ENCODE measurements at places on chromosomes 16 and 17.
A peak's percentile ranks its signal among the peaks of the same experiment; 100 is the strongest.

DNA sequence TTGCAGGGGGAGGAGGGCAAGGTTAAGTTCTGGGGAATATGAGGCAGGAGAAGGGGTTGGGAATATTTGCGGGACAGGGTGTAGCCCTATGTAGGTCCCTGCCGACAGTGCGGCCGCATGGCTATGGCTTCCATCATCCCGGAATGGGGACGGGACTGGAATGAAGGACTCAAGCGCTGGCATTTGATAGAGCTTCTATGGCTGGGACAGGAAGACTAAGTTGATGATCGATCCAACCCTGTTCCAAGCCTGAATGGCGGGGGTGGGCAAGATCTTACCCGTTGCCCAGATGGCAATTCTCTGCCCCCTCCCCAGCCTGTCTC is 47.1 kb downstream of the SRCIN1 start:
- DNase-seq: no peak

GRCh38 chr16:81650982-81651562 is 128.0 kb upstream of the PLCG2 start:
- DNase-seq: no peak

- no peak for DNase-seq
Observed at GRCh38 chr17:71011391-71011790, 842.1 kb downstream of the KCNJ2 start.

- DNase-seq: peak; percentile 86
Observed at GRCh38 chr17:77332981-77333685, 192.4 kb downstream of the SEC14L1 start.

GRCh38 chr17:81393684-81394376 is 1.4 kb upstream of the BAHCC1 start:
- peak; percentile 99 for DNase-seq

- no peak for DNase-seq
Observed at GRCh38 chr17:3039736-3040135, 23.7 kb downstream of the OR1D5 start.

- DNase-seq: no peak
Observed at GRCh38 chr17:9894231-9894630, 10.8 kb downstream of the RCVRN start.

GRCh38 chr17:78390241-78391050 is 12.0 kb downstream of the PGS1 start:
- peak; percentile 99 for DNase-seq

DNA sequence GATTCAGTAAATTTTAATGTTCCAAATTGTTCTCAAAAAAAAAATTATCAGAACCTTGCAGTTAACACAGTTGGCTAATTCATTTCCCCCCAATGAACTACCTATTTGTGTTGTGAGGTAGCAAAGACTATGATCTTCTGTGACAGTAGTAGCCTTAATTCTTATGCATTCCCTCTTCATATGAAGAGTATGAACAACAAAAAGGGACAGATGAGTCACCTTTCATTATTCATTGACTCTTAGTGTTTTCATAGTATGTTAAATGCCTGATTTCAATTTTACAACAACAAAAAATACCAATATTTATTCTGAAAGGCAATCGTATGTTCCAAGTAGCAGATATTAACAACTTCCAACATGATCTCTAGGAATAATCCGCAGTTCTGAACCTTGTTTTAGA is 3.6 kb upstream of the SLFN11 start:
- no peak for DNase-seq

DNA sequence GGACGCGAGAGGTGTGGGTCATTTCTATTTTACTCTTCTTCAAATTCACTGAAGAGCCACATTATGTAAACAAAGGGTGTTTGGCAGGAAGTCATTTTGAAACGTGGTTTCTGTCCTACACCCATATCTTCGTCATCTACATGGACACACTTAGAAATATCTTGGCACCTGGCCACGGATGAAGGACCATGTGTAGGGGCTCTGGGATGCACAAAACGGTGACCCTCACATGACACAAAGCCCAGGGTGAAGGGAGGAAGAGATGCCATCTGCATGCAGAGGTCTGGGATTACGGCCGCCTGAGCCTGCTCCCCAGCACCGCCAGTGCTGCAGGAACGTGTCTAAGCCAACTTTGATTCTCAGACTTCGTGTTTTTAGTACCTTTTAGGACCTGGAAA is 130.2 kb upstream of the CHMP6 start:
- DNase-seq: no peak

GRCh38 chr17:6623941-6624340 is 16.6 kb downstream of the KIAA0753 start:
- DNase-seq: peak; percentile 37

- no peak for DNase-seq
Observed at GRCh38 chr16:19295393-19295792, 9.9 kb downstream of the CLEC19A start.

DNA sequence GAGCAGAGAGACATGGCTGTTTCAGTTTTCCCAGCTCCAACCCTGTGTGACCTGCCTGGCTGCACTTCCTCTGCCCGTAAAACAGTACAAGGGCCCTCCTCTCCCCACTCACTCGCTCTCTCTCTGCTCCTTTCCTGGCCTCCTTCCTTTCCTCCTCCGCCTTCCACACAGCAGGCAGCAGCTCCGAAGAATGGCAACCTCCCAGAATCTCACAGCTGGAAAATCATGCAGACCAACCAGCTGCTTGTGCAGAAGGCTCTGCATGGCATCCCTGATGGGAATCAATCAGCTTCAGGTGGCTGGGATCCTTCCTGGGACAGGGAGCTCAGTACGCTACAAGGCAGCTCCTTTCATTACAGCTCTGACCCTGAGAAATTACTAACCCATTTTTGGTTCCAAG is 27.4 kb downstream of the TMEM132E start:
- no peak for DNase-seq

- DNase-seq: no peak
Observed at GRCh38 chr17:40450175-40450574, 6.9 kb downstream of the IGFBP4 start.

GRCh38 chr17:8382052-8382879 is 727 bp downstream of the RPL26 start:
- DNase-seq: peak; percentile 0

DNA sequence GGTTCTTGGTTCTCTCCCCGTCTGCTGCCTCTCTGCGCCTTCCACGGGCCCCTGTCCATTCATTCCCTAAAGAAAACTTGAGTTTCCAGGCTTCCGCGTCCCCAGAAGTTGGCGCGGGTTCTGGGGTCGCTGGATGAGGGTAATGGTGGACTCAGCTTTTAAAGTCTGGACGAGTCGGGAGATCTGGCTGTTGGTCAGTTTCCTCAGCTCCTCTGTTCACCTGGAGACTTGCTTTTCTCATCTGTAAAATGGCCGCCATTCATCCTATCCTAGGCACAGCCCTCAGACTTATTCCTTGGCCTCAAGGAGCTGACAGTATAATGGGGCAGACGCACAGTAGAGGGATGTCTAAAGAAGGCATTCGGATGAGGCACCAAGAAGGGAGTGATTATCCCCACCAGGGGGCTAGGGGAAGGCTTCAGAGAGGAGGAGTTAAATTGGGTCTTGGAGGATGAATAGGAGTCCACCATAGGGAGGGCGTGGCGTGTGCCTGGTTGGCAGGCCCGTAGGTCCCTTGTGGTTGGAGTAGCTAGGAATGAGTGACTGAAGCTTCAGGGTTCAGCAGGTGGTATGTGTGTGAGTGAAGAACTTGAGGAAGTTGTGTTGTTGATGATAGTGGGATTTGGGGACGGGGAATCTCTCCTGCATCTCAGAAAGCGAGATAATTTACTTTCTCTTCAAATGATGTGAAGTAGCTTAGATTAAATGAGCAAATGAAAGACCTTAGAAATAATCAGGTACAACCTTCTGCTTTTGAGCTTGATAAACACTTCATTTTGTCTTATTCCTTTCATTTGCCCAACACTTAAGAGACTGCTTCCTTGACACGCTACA is 652 bp downstream of the VPS35L start:
- DNase-seq: peak; percentile 39

GRCh38 chr16:11354407-11354732 is 9.1 kb downstream of the RMI2 start:
- no peak for DNase-seq

DNA sequence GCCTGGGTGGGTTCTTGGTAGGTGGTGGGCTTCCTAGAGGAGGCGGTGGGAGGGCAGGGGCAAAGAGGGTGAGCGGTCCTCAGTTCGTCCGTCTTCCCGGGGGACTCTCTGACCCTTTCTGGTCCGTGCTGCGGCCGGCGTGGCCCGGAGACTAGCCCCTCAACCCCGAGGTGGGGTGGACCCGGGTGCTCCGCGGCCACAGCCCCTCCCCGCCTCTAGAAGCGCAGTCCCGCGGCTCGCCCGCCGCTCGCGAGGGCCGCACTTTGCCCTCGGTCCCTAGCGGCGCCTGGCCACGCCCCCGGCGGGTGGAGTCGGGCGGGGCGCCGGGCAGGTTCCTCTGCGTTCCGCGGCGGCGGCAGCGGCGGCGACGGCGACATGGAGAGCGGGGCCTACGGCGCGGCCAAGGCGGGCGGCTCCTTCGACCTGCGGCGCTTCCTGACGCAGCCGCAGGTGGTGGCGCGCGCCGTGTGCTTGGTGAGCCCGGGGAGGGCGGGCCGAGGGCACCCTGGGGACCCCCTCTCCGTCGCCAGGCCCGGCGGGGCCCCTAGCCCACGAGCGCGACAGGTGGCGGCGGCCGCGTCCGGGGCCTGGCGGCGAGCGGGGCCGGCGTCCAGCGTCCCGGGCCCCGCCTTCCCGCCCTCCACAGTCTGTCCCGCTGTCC is at the start of gene SYNGR2:
Gene SYNGR2 (plus strand): TSS at position 340 of the 661 bp plus-strand sequence. CDS start 36 bp downstream, at position 376.
- DNase-seq: peak; percentile 47

GRCh38 chr16:64947651-64948050 is 174.2 kb downstream of the CDH11 start:
- DNase-seq: no peak

DNA sequence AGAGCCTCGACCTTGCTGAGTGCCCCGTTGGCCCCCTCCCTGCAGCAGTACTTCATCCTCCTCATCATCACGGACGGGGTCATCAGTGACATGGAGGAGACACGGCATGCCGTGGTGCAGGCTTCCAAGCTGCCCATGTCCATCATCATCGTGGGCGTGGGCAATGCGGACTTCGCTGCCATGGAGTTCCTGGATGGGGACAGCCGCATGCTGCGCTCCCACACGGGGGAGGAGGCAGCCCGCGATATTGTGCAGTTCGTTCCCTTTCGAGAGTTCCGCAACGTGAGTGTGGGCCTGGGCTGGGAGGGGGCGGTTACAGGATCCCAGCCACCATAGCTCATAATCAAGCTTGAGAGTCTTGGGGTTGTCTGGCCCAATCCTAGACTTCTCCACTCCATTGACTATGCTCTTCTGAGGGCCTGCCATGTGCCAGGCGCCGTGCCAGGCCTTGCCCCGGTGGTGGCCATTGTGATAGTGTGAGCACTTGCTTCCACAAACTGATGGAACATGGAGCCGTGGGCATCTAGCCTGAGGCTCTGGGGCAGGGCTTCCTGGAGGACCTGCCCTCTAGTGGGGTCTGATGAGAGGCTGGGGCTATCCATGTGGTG is 39.7 kb downstream of the PSME3IP1 start:
- DNase-seq: no peak

DNA sequence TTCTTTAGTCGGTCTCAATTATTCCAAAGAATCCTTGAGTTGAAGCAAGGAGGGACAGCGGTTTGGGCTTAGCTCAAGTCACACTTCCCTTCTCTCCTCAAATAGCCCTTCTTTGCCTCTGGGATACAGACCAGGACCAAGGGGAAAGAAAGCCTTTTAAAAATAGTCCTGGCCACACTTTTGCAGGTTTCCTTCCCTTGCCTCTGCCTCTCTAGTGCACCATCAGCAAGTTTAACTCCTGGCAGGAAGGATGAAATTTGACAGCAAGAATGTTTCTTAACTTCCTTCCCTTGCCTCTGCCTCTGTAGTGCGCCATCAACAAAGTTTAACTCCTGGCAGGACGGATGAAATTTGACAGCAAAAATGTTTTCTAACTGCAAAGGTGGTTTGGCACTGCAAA is 7.2 kb upstream of the G6PC1 start:
- no peak for DNase-seq

- DNase-seq: no peak
Observed at GRCh38 chr17:37284191-37284590, 91.6 kb upstream of the C17orf78 start.

DNA sequence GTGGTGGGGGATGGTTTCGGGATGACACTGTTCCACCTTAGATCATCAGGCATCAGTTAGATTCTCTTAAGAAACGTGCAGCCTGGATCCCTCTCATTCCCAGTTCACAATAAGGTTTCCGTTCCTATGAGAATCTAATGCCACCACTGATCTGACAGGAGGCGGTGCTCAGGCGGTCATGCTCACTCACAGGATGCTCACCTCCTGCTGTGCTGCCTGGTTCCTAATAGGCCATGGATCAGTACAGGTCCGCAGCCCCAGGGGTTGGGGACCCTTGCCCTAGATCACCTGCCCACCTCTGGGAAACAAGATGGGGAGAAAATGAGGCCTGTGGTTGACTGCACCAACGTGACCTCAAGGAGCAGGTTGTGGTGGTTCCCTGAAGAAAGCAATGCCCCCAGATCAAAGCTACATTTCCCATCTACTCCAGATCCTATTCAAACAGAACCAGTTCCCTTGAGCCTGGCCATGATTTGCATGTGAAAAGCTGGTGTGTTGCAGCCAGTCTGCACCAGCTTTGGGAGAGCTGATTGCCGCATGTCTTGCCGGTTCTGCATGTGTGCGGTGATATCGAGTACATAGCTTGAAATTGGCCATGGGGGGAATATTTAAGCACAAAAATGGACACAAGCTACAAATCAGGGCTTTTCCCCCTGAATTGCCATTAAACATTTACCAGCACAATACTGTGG is 183.2 kb upstream of the HSBP1 start:
- DNase-seq: no peak

- DNase-seq: no peak
Observed at GRCh38 chr17:77286391-77286640, 145.5 kb downstream of the SEC14L1 start.

DNA sequence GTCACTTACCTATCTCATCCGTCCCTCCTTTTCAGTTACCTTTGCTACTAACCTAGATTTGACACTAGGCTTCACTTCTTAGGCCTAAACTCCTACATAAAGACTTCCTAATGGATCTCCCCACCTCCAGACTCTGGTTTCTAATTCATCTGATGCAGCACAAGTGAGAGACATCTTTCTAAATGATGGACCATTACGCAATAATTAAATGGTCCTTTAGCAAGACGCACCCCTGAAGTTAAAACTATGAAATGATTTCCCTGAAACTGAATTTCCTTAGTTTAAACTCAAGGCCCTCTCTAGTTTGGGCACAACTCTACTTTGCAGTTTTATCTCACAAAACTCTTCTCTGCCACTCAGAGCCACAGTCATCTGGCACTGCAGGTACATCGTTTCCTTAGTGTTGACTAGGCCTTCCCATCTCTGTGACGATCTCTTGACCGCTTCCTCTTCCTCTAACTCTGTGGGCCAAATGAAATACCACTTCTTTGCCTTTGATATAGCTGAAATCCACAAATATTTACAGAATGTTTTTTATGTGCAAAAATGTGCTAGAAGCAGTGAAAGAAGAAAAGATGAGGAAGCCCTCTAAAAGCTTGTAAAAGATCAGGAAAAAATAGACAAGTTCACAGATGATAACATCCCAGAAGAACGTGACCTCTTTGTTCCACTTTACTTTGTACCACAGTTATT is 3.3 kb downstream of the SYNRG start:
- no peak for DNase-seq

DNA sequence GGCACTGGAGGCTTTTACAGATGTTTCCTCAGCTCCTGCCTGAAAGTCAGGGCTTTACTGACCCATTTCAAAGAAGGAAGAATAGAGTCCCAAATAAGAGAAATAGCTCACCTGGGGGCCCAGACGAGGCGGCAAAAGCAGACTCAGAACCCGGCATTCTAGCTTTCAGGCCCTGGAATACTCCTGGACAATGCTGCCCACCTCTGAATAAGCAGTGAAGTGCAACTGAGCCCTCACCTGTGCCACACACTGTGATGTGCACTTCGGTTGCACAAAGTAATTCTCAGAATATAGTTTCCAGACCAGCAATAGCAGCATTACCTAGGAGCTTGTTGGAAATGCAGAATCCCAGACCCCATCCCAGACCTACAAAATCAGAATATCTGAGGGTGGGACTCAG is 54.6 kb downstream of the ZNF423 start:
- DNase-seq: no peak

All from HCEC 1CT (cell line).